ENCODE measurements at places on chromosomes 6 and 20.

DNA sequence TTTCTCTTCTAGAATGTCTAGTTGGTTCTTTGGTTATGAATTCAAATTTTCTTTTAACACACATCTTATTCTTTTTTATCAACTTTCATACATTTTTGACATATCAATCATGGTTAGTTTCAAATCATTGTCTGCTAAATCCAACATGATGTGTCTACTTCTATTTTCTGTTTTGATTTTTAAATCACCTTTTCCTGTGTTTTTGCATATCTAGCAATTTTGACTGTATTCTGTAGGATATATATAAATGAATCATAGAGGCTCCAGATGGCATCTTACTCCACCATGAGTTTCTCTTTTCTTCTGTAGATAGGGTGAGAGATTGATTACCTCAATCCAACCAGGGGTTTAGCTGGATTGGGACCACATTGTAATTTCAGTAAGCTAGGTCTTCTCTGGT is 34.3 kb upstream of the CARMIL1 start:
- no peaks in the 10 kb centered on the region for H3K4me1 ChIP-seq
- no peak overlapping the region for H3K4me3 ChIP-seq
- no peaks in the 10 kb centered on the region for H3K36me3 ChIP-seq
- peaks cover 18% of the 10 kb centered on the region for H3K27me3 ChIP-seq
- no peak for DNase-seq
- H3K27ac ChIP-seq, result no peak overlapping the region

GRCh38 chr6:135161411-135162395 is 19.4 kb upstream of the MYB start:
- DNase-seq, result no peak
- no peak overlapping the region for H3K4me3 ChIP-seq
- H3K27me3 ChIP-seq, result peaks cover 29% of the 10 kb centered on the region
- H3K4me1 ChIP-seq, result peaks cover 12% of the 10 kb centered on the region

DNA sequence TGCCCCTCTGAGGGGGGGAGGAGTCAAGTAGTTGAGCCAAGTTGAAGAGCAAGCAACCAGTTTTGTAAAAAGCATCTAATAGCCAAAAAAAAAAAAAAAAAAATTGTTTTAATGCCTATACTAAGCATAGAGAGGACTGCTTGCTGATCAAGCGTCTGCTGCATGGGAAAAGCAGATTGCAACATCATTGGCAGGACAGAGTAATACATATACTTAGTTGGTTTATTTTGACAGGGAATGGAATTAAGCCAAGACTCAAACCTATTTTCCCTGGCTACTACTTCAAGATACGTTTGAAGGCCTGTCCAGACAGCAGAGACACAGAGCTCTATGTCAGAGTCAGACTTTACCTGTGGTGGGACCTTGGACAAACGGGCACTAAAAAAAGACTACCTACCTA is 120.5 kb downstream of the RTN4IP1 start:
- no peak overlapping the region for H3K4me3 ChIP-seq
- no peak for DNase-seq
- H3K4me1 ChIP-seq, result peaks cover 28% of the 10 kb centered on the region
- no peak overlapping the region for H3K27ac ChIP-seq
- no peaks in the 10 kb centered on the region for H3K27me3 ChIP-seq
- peaks cover 7% of the 10 kb centered on the region for H3K36me3 ChIP-seq

DNA sequence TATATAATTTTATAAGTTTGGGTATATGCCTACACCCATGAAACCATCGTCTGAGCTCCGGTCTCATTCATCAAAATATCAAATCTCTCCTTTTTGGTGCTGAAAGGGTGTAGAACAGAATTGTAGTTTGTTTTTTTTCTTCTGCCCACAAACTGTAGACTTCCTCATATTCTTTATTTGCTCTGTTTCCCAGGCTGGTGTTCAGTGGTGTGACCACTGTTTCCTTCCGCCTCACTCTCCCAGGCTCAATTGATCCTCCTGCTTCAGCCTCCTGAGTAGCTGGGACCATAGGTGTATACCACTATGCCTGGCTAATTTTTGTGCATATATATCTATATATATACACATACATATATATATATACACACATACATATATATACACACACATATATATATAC is 139.6 kb upstream of the HCRTR2 start:
- H3K4me1 ChIP-seq, result no peaks in the 10 kb centered on the region
- H3K4me3 ChIP-seq, result no peak overlapping the region
- no peak for DNase-seq
- no peaks in the 10 kb centered on the region for H3K27me3 ChIP-seq
- H3K36me3 ChIP-seq, result no peaks in the 10 kb centered on the region

DNA sequence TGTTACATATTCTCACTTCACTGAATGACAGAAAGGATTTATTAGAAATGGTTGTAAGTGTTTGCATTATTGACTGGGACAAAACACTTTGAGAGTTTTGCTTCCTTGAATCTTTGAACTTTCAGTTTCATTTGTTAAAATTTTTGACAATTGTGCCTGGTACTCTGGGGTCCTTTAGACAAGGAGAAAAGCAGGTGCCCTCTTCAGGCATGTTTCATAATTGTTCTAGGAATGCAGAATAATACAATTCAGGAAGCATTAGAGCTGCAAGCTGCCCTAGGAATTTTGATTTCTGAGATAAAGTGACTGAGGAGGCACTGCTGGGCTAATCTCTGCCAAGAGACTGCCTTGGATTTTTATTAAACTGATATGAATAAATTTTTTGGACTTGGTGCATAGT is 49.7 kb downstream of the TOP1 start:
- no peak overlapping the region for H3K4me3 ChIP-seq
- no peaks in the 10 kb centered on the region for H3K27me3 ChIP-seq
- DNase-seq, result no peak
- H3K4me1 ChIP-seq, result peaks cover 49% of the 10 kb centered on the region
- H3K36me3 ChIP-seq, result peaks cover 52% of the 10 kb centered on the region

DNA sequence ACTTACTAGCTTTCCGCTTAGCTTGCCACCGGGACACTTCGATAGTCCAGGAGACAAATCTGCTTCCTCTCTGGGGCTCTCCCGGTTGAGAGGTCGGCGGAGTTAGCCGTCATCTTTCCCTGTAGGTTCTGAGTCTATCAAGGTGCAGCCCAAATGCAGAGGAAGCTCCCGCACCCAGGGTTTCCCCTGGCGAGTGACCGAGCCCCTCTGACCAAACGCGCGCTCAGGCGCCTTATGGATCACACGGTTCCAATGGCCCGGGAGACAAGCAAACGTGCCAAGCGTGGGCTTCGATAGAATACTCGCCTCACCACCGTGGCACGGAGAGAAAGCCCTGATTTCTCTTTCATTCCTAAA is 15.8 kb upstream of the FOXC1 start:
- peaks cover 78% of the 10 kb centered on the region for H3K27me3 ChIP-seq
- no peak for DNase-seq
- H3K4me1 ChIP-seq, result peaks cover 4% of the 10 kb centered on the region
- peaks cover 2% of the 10 kb centered on the region for H3K36me3 ChIP-seq

GRCh38 chr6:89853068-89853467 is 23.4 kb downstream of the CASP8AP2 start:
- no peak for DNase-seq
- no peaks in the 10 kb centered on the region for H3K27me3 ChIP-seq
- H3K27ac ChIP-seq, result no peak overlapping the region
- no peak overlapping the region for H3K4me3 ChIP-seq
- no peaks in the 10 kb centered on the region for H3K4me1 ChIP-seq
- peaks cover 51% of the 10 kb centered on the region for H3K36me3 ChIP-seq

- no peak overlapping the region for H3K4me3 ChIP-seq
- DNase-seq, result peak; percentile 9
- no peak overlapping the region for H3K27ac ChIP-seq
- H3K27me3 ChIP-seq, result no peaks in the 10 kb centered on the region
Measured at GRCh38 chr6:40349123-40349900, 237.9 kb downstream of the LRFN2 start.

- no peak overlapping the region for H3K4me3 ChIP-seq
- no peak overlapping the region for H3K27ac ChIP-seq
- DNase-seq, result no peak
- H3K4me1 ChIP-seq, result peaks cover 6% of the 10 kb centered on the region
Measured at GRCh38 chr20:49614338-49615050, 46.6 kb upstream of the PTGIS start.
